ENCODE measurements at places on chromosomes 16 and 17. TPM values are rescaled to one million over a fixed set of nuclear protein-coding genes. Genes with fewer than 3 reads are reported as not detected.

GRCh38 chr17:5813357-5813756, 229.0 kb upstream of the NLRP1 start:
- DNase-seq, result no peak

Gene KRT28
- total RNA-seq, result not detected

GRCh38 chr17:6323626-6324356, 111.1 kb downstream of the AIPL1 start:
- DNase-seq, result peak; percentile 12

DNA sequence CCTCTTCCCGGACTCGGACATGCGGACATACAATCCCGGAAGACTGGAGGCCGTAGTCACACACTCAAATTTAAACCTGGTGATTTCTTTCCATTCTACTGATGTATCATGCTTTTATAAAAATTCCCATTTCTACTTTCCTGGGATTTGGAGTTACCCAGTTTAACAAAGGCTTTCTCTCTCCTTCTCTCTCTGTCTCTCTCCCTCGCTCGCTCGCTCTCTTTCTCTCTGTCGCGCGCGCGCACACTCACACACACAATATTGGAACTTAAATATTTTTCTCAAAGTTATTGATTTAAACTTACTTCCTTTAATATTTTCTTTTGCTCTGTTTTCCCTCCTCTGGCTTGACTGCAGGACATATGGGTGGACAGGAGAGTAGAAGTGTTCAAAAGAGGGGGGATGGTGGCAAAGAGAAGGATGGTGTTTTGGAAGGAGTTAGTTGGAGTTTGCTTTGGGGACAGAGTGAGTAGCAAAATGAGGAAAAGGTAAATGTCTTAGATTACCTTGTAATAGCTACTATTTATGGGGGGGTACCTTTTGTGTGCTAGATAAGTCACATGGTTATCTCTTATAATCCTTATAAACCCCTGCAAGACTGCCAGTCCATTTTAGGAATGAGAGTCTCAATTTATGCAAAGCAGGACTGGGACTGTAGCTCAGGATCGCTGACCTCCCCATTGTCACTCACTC, 878 bp upstream of the TRIM25 start:
- DNase-seq, result no peak

Gene CCDC144A
- total RNA-seq, result 0.19 TPM

- no peak for DNase-seq
These were observed 90.7 kb downstream of the OR1D5 start for GRCh38 chr17:2972749-2973148.

DNA sequence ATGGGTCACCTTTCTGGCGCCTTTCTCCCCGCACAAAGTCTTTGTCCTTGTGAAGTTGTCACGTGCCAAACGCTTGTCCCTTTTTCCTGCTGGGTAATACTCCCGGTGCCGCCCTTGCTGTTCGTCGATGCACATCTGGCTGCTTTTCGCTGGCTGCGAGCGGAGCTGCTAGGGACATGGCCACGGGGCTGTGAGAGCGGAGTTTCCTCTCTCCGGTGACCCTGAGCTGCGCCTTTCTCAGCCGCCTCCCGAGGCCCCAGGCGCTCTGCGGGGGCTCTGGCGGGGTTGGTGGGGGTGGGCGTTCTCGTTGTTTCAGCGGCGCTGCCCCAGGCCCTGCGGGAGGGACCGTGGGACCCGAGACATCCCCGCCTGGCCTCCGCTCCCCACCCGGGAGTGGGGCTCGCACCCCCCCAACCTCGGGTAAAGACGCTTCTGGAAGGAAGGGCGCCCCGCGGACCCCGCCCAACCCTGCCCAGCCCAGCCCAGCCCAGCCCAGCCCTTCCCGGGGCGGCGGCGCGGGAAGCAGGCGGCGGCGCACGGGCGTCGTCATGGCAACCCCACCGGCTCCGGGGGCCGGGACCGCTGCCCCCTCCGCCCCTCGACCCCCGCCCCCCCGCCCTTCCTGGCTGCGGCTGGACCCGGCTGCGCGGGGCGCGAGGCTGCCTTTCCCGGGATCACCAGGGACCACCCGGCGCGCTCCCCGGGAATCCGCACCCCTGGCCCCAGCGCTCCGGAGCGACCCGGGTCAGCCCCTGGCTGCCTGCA, 12.3 kb downstream of the CHMP6 start:
- no peak for DNase-seq

DNA sequence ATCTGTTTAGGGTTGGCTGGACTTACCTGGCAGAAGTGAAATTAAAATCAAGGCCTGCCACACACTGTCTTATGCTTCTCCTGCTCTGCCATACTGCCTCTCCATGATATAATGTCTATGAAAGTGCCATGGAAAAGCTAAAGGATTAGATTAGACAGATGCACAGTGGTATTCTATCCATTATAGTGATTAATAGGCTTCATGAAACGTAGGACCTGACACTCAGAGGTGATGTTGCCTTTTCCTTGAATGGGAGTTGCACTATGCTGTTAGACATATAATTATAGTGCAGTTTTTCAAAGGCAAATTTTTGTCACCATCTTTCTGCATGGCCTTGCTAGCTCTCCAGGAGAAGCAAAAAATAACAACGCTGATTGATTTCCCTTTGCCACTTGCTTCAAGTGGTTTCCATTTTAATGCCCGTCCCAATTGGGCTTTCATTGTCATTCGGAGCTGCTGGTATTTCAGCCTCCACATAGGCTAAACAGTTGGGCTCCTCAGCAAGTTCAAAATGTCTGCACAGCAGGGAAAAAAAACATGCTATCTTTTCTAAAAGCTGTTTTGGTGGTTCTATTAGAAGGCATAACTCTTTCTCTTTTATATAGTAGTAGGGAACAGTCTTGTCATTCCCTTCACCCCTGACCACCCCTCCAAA, 502.8 kb upstream of the GOT2 start:
- DNase-seq, result no peak

GRCh38 chr17:65345261-65346005, 208.3 kb downstream of the RGS9 start:
- DNase-seq, result peak; percentile 82

DNA sequence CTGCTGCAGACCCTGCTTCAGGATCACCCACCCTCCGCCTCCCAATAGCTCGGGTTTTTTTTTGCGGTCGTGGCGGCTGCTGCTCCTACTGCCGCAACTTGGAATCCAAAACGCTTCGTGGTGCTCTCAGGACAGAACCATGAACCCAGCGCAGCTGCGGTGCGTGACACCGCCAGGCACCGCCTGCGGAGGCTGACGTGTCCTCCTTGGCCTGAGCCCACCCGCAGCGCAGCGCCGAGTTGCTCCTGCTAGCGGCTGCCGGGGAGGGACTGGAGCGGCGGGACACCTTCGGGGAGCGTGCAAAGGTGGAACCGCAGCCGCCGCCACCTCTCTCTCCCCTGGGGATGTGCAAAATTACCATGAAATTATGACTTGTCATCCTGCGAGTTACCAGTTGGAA, 1893.0 kb downstream of the TP53TG3F start:
- peak; percentile 66 for DNase-seq

- no peak for DNase-seq
These were observed 30.9 kb upstream of the ITGAX start for GRCh38 chr16:31323959-31324629.

DNA sequence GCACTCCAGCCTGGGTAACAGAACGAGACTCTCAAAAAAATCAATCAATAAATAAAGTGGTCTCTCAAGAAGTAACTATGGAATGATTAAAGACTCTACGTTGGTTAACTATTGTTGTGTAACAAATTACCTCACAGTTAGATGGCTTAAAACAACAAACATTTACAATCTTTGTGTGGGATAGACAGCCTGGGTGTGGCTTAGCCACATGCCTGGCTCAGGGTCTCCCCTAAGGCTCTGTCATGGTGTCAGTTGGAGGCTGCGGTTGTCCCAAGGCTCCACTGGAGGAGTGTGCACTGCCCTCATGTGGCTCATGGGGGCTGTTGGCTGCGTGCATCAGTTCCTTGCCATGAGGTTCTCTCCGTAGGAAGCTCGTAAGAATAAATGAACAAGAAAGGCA, 294.5 kb downstream of the SNX29 start:
- DNase-seq, result peak; percentile 61

Gene PITPNM3
- total RNA-seq, result 0.18 TPM

GRCh38 chr17:50841949-50842354, 6.6 kb downstream of the WFIKKN2 start:
- peak; percentile 71 for DNase-seq

Gene PRSS27
- total RNA-seq, result 0.02 TPM

DNA sequence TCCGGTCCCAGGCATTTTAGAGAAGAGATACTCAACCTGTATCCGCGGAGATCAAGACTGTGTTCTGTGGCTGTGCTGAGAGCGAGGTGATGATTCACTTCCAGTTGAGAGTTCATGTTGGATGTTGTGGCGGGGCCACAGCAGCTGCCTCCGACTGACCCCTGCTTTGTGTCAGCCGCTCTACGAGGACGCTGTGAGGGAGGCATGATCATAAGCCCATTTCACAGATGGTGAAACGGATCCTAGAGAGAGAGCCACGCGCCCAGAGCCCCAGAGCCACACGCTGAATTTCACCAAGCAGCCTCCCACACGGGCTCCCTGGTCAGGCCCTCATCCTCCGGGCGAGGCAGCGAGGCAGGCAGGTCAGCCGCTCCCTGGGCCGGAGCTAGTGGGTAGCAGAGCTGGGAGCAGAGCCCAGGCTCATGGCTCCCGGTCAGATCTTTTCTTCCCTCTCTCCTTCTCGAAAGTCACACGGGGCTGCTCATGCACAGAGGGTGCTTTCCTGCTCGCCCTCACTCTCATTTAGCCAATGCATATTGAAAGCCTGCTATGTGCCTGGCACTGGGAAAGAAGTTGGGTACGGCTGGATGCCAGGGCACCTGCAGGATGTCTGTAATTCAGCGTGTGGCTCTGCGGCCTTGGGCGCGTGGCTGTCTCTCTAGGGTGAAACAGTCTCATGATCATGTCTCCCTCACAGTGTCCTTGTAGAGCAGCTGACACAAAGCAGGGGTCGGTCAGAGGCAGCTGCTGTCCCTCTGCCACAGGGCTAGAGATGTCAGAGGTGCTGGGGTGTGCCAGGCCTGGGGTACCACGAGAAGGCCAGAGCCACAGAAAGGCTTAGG, 155.6 kb upstream of the CHMP6 start:
- no peak for DNase-seq

Gene AARSD1
- total RNA-seq, result 23.7 TPM

DNA sequence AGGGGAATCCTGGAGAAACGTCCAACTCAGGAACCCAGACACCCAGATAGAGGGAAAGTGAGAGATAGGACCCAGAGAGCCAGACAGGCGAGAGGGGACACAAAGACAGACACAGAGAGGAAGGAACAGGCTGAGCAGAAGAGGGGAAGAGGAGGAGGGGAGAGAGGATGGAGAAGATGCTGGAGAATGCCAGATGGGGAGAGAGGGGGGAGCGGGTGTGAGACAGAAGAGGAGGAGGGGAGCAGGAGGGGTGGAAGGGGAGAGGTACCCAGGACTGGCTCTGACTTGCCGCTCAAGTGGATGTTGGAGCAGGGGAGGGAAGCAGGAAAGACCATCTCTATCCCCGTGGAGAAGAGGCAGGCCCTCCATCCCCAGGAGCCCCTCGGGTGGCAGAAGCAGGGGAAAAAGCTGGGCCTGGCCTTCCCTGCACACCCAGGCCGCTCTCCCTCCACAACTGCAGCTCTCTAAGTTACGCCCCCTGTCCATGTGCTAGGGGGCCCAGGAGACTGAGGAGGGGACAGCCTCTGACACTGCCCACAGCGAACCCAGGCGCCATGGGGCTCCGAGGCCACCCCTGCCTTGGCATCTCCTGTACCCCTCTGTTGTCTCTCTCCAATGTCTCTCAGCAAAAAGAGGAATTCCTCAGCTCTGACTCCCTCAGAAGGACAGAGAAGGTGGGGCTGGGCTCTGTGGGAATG, 4.8 kb downstream of the PPP1R9B start:
- no peak for DNase-seq

- DNase-seq, result no peak
These were observed 6.4 kb upstream of the ITGAX start for GRCh38 chr16:31348579-31348978.

DNA sequence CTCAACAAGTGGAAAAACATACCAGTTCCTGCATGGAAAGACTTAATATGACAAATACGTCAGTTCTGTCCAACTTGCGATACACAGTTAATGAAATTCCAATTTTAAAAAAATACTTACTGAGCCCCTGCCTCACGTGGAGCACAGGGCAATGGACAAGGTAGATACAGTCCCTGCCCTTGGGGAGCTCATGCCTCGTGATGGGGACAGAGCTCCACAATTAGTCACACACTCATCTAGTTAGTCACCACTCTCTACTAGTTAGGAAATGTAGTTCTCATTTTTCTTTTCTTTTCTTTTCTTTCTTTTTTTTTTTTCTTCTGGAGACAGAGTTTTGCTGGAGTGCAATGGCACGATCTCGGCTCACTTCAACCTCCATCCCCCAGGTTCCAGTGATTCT, 74.7 kb upstream of the CDH5 start:
- no peak for DNase-seq

Gene ABAT
- total RNA-seq, result 0.99 TPM

DNA sequence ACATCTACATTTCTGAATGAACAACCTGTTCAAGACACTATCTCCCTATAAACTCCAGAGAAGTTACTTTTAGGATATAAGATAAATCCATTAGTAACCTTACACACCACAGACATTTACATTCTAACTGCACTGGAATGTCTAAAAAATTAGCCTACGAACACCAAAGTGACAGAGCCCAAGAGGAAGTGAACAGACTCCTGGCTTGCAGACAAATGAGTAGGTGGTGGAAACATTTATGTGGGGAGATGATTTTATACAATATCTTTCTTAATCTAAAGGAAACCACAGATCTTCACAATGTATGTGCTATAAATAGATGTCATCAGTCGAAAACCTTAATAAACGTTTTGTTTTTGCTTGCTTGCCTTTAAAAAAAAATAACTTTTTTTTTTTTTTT, 18.8 kb downstream of the ZNF652 start:
- no peak for DNase-seq

Gene TEKT3
- not detected for total RNA-seq

GRCh38 chr17:19387921-19388521, 1.0 kb upstream of the MFAP4 start:
- DNase-seq, result peak; percentile 73

GRCh38 chr16:48110982-48111381, 44.8 kb downstream of the ABCC12 start:
- DNase-seq, result no peak
